Metanephros (tissue), 2 donors: ENCODE measurements at places on chromosomes 2 and 18. TPM values are rescaled to one million over a fixed set of nuclear protein-coding genes. Genes with fewer than 3 reads are reported as not detected.

The VWA3B gene
- 0.18 TPM for total RNA-seq

The BMP10 gene
- not detected for total RNA-seq

The GYPC gene
- 113 TPM for total RNA-seq

The CETN1 gene
- not detected for total RNA-seq

The FER1L5 gene
- 1.6 TPM for total RNA-seq

The DES gene
- 582 TPM for total RNA-seq

The IL36A gene
- not detected for total RNA-seq

The SLC20A1 gene
- total RNA-seq, result 52.1 TPM

The NTSR2 gene
- not detected for total RNA-seq

The MCFD2 gene
- total RNA-seq, result 67.7 TPM

The EDAR gene
- total RNA-seq, result 2.2 TPM

The DTNA gene
- total RNA-seq, result 23.8 TPM

The PSMA8 gene
- total RNA-seq, result not detected

The OSBPL1A gene
- 34.4 TPM for total RNA-seq

The MDH1B gene
- total RNA-seq, result 7.0 TPM

The GREB1 gene
- total RNA-seq, result 18.3 TPM

The DLX1 gene
- total RNA-seq, result 0.23 TPM

The VAPA gene
- total RNA-seq, result 223 TPM

The NBAS gene
- total RNA-seq, result 74.3 TPM

The IAH1 gene
- total RNA-seq, result 32.1 TPM

The ZBTB7C gene
- 9.7 TPM for total RNA-seq

The IL36B gene
- total RNA-seq, result not detected

The UBE2E3 gene
- 152 TPM for total RNA-seq

The SKOR2 gene
- not detected for total RNA-seq

The PLCD4 gene
- total RNA-seq, result 6.7 TPM

The TUBA4B gene
- total RNA-seq, result not detected

The DSC3 gene
- total RNA-seq, result 1.6 TPM

The B4GALT6 gene
- total RNA-seq, result 5.7 TPM

The ABCA12 gene
- total RNA-seq, result 0.12 TPM

The AFTPH gene
- 47.1 TPM for total RNA-seq

The AQP4 gene
- 0.93 TPM for total RNA-seq

The APLF gene
- total RNA-seq, result 7.3 TPM

The IL1R1 gene
- total RNA-seq, result 18.5 TPM

The CFAP65 gene
- 0.23 TPM for total RNA-seq
